ENCODE measurements at places on chromosomes 11 and 22.

DNA sequence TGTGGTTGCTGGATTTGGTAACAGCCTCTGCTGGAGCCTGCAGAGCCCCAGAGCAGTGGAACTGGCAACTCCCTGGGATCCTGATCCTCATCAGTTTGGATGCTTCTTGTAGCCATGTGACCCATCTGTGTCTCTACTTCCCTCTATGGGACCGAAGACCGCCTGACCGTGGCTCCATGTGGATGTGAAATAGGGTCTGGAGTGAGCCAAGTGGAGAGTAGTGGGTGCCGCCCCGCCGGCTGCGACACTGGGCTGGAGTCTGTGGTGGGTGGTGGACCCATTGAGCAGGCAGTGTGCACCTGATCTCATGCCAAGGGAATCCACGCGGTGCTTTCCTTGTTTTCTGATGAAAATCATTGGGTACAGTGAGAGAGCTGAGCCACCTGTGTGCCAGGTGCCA, 543.2 kb upstream of the B3GAT1 start:
- no peak for DNase-seq

DNA sequence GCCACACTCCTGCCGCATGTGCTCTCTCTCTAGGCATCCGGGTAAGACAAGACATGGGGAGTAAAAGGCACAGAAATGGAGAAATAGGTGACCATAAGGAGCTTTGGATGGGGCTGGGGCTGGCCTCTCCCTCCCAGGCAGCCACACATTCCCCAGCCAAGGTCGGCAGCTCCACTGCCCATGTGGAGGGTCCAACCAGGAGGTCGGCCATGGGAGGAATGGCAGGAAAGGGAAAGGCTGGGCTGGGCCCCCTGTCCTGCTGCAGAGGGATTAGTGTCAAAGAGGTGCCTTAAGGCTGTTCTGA, 460 bp upstream of the MUC5AC start:
- DNase-seq = no peak

DNA sequence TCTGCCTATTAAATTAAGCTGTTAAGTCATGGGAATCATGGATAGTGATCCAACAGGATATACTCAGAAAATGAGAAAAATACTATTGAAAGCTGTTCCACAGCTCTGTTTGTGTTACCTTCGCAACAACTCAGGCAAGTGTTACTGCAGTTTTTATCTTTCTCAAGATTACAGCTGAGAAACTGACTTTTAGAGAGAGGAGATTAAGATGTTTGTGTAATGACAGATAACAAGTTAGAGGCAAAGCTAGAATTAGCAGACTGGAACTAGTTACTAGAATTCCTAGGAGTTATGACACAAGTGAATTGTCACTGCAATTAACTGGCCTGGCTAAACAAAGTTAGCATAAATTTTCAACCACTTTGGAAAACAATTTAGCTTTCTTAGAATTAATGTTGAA, 1.6 kb downstream of the SLN start:
- DNase-seq = no peak

- DNase-seq = no peak
Observed at GRCh38 chr11:79265756-79266322, 175.0 kb downstream of the TENM4 start.

- no peak for DNase-seq
Observed at GRCh38 chr11:17381156-17381555, 7.3 kb downstream of the KCNJ11 start.

DNA sequence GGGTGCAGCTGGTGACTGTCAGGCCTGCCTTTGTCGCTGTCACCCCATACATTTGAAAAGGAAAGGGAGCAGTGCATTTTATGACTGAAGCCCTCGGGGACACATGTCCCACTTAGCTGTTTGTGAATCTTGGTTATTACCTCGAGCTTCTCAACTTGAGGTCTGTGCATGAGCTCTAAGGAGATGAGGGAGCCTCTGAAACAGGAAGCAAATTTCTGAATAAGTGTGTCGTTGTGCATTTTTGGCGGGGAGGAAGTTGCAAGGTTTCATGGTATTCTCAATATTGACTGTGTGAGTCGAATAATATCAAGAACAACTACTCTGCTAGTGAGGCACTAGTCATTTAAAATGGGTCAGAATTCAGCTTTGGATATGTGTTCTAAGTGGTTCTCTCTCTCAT, 149.7 kb upstream of the PLET1 start:
- no peak for DNase-seq

DNA sequence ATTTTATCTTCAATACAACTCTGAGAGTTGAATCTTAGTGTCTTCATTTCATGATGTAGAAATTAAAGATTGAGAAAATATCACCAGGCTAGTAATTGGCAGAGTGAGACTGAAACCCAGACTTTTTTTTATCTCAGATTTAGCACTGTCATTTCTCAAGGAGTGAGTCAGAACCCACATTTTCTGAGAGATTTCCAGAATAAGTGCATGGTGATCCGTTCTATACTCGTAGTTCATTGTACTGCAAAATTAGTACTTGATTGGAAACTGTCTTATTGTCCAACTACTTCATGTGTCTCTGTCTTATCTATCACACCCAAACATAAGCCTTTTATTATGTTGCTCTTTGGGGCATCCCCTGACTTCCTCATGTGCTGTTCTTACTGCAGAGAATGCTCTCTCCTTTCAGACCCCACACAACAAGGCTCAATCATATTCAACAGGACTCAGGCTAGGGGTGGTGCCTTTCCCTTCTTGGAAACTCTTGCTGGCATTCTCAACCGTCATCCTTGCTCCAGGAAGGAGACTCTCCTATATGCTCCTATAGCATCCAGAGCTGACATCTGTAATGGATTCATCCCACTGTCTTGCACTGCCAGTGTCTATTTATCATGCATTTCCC, 76.7 kb upstream of the BLID start:
- DNase-seq = no peak

DNA sequence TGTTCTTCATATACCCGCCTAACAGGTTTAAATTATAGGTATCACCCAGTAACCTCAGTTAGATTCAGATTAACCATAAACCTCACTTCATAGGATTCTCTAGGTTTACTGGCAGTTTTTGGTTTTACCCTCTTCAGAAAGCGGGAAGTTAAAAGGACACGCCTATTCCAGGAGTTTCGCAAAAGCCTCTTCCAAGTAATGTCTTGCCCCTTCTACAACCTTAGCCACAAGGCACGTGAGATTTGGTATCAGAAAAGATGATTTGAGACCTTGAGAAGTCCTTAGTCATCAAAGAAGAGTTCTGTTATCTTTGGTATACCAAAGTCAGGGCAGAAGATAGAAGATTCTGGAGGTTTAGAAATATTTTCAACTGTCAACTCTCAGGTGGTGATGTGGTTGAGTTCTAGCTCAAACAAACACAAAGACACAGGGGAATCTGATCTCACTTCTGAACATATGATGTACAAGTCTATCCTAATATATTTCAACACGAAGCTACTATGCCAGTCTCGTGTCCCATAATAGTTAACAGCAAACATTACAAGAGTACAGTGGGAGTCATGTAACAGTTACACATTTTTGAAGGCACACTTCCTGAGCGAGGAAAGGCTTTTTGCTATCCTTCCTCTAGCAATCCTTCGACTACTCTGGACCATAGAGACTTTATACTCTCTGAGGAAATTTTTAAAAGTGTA, 103.5 kb downstream of the USP35 start:
- no peak for DNase-seq

GRCh38 chr11:66607126-66607834, 9.2 kb upstream of the RBM14 start:
- no peak for DNase-seq

DNA sequence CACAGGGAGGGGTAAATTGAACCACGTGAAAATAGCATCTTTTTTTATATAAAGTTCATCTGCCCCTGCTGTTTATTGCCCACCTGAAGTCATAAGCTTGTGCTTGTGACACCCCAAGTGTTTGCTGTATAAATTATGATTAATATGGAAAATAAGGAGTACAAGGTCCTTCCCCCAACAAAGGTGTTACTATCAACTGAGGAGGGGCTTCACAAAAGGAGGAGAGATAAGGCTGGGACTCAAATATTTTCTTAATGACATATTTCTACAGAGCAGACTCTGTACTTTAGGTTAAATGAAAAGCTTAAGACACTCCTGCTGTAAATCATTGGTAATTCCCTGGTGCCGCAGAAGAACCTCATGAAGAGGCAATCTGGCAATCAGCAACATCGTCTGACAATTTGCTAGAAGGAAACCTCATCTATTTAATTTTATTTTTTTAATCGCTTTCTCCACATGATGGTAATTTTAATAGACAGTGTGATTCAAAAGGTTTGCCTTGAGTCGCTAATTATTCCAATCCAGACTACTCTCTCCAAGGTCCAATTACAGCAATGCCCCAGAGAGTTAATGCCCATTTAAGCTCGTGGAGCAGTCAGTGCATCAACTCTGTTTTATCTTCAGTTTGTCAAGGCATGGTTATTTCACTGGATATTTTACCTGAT, 1432.4 kb downstream of the FAM181B start:
- no peak for DNase-seq

DNA sequence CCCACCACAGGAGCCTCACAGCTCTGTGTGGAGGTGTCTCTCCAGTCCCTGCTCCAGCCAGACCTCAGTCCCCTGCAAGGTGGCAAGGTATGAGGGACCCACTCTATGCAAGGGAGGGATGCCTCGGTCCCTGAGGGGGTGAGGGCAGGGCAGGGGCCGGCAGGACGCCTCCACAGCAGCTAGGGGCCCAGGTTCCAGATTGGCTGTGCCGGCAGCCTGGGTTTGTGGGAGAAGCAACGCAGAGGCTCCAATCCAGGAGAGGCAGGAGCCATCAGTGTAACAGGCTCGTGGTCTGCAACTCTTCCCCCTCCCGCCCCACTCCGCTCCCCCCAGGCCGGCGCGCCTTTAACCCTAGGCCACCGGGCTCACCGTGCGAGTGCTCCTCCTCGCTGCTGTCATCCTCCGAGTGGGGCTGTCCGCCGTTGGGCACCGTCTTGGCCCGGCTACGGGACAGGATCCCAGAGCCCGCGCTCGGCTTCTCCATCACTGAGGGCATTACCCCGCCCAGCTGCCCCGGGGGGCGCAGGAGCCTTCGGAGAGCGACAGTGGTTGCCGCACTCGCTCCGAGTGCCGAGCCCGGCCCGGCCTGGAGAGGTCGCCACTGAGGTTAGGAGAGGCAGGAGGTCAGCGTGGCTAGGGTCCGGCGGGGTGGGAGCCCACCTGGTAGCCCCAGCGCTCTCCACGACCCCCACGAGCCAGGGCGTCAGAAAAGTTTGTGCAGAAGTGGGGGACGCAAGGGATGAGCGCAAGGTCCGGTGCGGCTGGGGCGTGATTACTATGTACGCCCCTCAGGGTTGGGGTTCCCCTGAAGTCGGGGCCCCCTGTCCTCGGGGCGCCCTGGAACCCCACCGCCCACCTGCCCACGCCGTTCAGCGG, 765 bp downstream of the RCOR2 start:
- DNase-seq = no peak

DNA sequence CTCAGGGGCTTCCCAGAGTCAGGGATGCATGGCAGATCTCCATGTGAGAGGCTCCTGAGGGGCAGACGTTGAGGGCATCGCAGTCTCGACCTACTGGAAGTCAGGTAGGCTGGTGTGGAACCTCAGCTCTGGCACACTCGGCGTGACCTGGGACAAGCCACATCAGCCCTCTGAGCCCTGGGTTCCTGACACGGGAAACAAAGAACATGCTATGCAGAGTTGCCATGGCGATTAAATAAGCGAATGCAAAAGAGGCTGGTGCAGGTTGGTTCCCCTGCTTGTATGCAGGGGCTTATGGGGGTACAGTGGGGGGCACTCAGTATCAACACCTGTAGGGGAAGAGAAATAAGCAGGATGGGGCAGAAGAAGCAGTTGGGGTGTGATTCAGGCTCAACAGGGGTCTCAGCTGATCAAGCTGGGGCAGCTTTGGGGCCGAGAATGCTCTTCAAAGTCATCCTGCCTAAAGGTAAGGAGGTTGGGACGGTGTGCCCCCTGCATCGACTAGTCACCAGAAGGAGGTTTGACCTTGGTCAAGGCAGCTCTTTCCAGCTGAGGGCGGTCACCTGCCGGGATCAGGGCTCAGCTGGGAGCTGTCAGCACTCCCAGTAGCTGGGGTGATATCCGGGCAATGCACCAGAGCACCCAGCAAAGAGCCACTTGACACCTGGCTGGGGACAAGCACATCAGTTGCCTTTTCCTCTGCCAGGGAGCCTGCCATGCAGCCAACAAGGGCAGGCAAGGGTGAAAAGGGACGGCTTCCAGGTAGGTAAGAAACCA, 442.7 kb downstream of the MIAT start:
- DNase-seq = no peak

DNA sequence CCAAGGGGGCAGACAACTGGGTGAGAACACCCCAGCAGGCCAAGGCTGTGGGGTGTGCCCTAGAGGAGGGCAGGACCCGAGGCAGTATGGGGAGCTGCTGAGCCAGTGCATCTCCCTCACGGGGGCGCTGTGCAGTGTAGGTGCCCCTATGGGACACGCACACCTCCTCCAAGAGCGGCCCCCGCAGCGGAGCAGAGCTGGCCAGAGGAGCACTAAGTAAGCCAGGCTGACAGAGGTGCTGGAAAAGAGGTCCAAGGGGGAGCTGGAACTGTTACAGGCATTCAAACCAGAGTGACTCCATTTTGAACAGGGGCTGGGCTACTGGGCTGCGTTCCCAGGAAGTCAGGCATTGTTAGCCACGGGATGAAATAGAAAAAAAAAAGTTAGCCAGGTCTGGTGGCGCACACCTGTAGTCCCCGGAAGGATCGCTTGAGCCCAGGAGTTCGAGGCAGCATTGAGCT, 41.8 kb downstream of the TST start:
- peak; percentile 7 for DNase-seq

DNA sequence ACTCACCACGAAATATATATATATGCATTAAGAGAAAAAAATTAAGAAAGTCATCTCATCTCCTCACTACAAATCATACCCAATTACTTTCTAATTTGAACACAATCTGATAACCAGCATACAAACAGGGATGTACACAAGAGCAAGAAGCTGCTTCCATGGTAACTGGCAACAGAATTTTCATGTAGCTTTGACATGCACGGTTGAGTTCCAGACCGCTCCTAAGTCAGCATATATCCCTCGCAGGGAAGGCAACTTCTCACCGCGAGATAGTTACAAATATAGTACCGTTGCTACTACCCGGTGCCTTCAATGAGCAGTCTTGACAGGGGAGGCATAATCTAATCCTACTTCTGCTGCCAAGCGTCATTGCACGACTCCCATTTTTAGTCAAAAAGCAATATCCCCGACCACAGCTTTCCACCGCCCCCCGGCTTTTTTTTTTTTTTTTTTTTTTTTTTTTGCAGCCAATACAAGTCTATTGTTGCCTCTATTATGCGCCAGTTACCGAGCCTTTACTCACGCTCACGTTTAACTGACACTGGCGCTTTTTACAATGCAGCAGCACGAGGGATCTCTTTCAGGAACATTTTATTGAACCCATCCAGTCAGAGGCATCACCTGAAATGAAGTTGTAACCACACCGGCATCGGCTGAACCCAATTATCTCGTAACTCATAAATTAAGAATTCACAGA, 2.2 kb downstream of the CADM1 start:
- no peak for DNase-seq

GRCh38 chr11:37671321-37671720, 1073.3 kb upstream of the RAG2 start:
- no peak for DNase-seq

GRCh38 chr11:117000014-117000737, 98.1 kb downstream of the SIK3 start:
- no peak for DNase-seq

Data from Panc1 (cell line).